ENCODE measurements at places on chromosomes 3 and 15. TPM values are rescaled to one million over a fixed set of nuclear protein-coding genes. Genes with fewer than 3 reads are reported as not detected.

CCR8 gene
- not detected for polyA plus RNA-seq

DNA sequence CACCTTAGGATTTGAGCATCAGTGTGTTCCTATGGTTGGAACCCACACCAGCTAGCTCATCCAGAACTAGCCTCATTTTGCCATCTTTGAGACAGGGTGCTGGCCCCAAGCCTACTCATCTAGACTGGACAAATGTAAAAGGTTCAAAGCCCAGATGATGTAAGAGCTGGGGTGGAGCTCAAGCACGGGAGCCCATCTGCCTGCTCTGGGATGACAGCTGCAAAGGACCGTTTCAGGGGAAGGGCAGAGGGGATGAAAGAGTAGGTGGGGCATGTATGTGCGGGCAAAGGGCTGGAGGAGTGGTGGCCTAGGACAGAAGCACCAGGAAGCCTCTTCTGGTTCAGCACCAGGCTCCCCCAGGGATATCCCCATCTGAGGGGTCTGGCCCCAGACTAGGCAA lies 15.8 kb downstream of the CLK3 start:
- DNase-seq, result no peak

- no peak for DNase-seq
These were observed 36.5 kb downstream of the HEG1 start for GRCh38 chr3:125019271-125019670.

GRCh38 chr3:145739926-145740325 lies 421.1 kb downstream of the PLOD2 start:
- DNase-seq, result no peak

CCR4 gene
- 2.0 TPM for polyA plus RNA-seq

DNA sequence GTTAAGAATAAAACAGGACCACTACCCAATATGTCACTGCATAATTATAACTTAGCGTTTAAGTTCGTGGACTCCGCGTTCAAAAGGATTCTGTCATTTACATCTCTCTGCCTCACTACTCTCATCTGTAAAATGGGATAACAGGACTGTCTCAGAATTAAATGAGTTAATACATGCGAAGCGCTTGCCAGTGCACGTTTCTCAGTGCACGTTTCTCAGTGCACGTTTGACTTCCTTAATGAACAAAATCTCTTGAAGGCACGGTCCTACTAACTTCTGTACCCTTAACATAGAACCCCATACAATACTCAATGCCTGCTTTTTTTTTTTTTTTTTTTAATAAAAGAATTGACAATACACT lies 499 bp downstream of the RABL3 start:
- DNase-seq, result no peak

- DNase-seq, result no peak
These were observed 34.7 kb downstream of the POLG start for GRCh38 chr15:89299896-89300295.

GRCh38 chr15:73957276-73957675 lies 31.0 kb downstream of the LOXL1 start:
- no peak for DNase-seq

DNA sequence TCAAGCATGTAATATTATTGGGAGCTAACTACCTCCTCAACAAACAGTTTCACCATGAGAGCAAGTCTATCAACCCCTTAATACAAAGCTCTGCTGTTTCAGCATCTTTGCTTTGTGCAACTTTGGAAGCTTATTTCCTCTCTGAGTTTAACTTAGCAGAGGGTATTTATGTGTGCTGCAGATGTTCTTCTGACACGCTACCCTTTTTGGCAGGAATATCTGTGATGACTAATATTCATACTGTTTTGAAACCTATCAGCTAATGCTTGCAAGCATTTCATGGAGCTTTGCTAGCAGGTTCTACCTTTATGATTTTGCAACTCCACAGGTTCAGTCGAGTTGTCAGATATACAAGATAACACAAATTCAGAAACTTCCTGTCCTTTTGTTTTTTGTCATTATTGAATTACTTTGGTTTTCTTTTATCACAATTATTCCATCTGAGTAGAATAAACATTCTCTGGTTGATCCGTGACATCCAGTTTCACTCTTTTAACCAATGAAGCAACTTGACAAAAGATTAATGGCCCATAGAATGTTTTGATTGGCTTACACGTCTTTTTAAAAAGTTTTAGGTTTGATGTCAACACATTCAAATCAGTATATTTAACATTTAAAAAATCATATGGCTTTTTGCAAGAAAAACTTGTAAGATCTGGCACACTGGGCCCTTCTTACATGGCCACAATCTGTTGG lies 1.7 kb upstream of the SLC9A9 start:
- no peak for DNase-seq

GP9 gene
- 2.1 TPM for polyA plus RNA-seq

DNA sequence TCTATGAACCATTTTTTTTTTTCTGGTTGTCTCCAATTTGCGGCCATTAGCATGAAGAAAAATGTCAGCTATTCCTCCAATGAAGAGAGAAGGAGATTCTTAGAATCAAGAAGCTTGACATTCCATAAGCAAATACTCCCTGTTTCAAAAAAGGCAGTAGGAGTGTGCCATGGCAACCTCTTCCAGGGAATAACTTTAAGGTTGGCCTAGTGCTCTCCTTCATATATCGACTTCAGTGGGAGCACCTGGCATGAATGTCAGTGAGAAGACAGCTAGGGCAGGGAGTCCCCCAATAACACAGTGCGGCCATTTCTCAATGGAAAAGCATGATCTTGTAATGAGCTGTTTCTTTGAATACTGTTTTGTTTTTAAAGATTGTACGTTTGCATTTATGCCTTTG lies 493.0 kb upstream of the ATP11B start:
- DNase-seq, result no peak

DNA sequence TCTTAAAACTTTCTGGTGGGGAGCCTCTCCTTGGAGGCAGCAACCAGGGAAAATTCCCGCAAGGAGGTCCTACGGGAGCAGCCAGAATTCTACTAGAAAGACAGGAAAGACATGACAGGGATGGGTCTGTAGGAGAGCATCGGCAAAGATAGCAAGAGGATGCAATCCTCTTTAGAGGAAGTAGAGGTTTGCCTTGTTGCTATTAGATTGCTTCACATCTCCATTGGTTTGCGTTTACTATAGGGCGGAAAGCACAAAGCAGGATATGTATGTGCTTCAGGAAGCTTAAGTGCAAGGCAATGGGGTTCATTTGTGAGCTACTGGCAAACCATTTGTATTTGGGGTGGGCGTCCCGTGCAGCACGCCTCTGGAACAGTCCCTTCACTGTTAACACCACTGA lies 193.0 kb downstream of the RORA start:
- DNase-seq, result no peak

PRTG gene
- 14.7 TPM for polyA plus RNA-seq

GRCh38 chr3:71128961-71129360 lies 454.6 kb downstream of the FOXP1 start:
- no peak for DNase-seq

Measured in testis (tissue), 5 donors.